ENCODE measurements at places on chromosomes 3 and 15. TPM values are rescaled to one million over a fixed set of nuclear protein-coding genes. Genes with fewer than 3 reads are reported as not detected.

The LMOD3 gene
- not detected for total RNA-seq

The TRPM1 gene
- total RNA-seq: not detected

The ADAMTSL3 gene
- total RNA-seq: not detected

The CCDC33 gene
- total RNA-seq: not detected

The SI gene
- not detected for total RNA-seq

The SAMD7 gene
- not detected for total RNA-seq

The AP3B2 gene
- total RNA-seq: not detected

The FAM107A gene
- not detected for total RNA-seq

The HRG gene
- not detected for total RNA-seq

The ABI3BP gene
- total RNA-seq: 175 TPM

The CCDC191 gene
- total RNA-seq: 4.3 TPM

- peaks cover 8% of the 10 kb centered on the region for H3K36me3 ChIP-seq
- no peaks in the 10 kb centered on the region for H3K27me3 ChIP-seq
- no peak for DNase-seq
- no peak overlapping the region for H3K27ac ChIP-seq
Measured at GRCh38 chr3:189554868-189555557, 76.2 kb upstream of the TP63 start.

- peaks cover 15% of the 10 kb centered on the region for H3K27me3 ChIP-seq
- peaks cover 31% of the 10 kb centered on the region for H3K4me1 ChIP-seq
- peak overlapping the region; percentile 12 for H3K27ac ChIP-seq
- no peaks in the 10 kb centered on the region for H3K36me3 ChIP-seq
Measured at GRCh38 chr3:160801386-160802118, 45.5 kb downstream of the PPM1L start.

DNA sequence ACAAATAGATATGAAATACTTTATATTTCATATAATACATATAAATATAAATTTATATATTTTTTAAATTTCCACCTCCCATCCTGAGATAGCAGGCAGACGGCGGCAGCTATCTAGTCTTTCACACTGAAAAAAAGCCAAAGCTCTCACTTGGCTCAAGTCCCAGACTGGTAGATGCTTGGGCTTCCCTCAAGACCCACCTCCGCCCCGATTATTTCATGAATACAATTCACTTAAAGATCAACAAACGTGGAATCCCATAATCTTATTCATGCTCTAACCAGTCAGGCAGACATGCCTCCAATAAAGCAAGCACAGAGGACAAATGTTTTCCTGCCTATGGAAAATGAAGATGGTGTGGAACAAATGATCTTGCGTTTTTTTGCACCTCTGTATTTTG, 275.9 kb upstream of the NR2F2 start:
- peaks cover 17% of the 10 kb centered on the region for H3K4me1 ChIP-seq
- DNase-seq: no peak
- H3K36me3 ChIP-seq: no peaks in the 10 kb centered on the region
- H3K27ac ChIP-seq: no peak overlapping the region
- no peaks in the 10 kb centered on the region for H3K27me3 ChIP-seq

- no peaks in the 10 kb centered on the region for H3K36me3 ChIP-seq
- peak overlapping the region; percentile 73 for H3K27ac ChIP-seq
- H3K27me3 ChIP-seq: no peaks in the 10 kb centered on the region
- no peak for DNase-seq
- peaks cover 25% of the 10 kb centered on the region for H3K4me1 ChIP-seq
Measured at GRCh38 chr3:30721314-30721634, 114.9 kb downstream of the TGFBR2 start.

DNA sequence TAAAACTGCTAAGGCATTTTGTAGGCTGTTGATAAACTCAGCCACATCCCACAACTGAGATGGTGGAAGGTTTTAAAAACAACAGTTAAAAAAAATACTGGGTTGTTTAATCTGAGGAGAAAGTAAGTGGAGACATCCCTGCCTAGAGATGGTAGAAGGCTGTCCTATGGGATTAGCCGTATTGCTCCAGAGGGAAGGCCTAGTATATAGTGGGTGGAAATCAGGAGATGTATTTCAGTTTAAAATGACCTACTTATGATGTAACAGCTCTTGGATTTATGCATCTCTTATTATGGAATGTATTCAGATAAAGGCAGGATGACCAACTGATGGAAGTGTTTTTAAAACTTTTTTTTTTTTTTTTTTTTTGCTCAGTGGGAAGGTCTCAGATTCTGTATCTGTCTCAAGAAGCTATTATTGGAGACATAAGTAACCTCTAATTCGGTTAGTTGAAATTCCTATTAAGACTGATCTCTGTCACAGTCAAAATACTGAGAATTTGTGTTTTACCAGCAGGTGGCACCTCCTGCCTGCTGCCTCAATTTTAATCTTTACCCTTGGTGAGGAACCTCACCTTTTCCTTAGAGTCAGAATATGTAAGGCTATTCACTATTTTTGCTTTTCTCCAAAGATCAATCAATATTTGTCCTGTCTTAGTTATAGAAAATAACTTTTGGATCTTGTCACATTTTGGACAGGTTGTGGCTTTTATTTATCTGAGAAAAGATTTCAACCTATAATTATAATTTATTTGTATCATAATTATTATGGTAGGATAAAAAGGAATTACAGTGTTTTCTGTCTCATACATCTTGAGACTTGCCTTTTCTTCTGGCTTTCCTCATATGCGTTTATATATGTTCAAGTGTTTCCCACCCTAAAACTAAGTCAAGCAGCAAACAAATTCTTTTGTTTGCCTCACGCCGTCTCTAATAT, 63.0 kb downstream of the VPS8 start:
- no peak overlapping the region for H3K27ac ChIP-seq
- no peak for DNase-seq
- H3K4me3 ChIP-seq: no peak overlapping the region
- H3K27me3 ChIP-seq: no peaks in the 10 kb centered on the region
- no peaks in the 10 kb centered on the region for H3K4me1 ChIP-seq
- H3K36me3 ChIP-seq: peaks cover 8% of the 10 kb centered on the region

DNA sequence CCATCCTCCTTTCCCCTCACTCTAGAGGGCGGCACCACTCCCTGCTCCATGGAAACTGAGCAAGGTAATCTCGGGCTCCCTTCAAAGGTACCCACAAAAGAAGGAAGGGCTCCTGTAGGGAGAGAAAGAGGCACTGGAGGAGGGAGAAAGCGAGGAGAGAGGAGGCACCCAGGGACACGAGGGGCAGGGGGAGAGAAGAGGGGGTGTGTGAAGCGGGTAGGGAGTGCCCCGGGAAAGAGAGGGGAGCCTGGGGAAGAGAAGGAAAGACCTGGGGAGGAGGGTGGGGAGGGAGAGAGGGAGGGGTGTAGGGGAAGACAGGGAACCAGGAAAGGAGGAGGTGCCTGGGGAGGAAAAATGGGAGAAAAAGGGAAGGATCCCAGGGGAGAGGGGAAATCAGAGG, 523 bp downstream of the VILL start:
- peaks cover 2% of the 10 kb centered on the region for H3K27me3 ChIP-seq
- no peak for DNase-seq
- peaks cover 7% of the 10 kb centered on the region for H3K4me1 ChIP-seq
- H3K36me3 ChIP-seq: no peaks in the 10 kb centered on the region
- no peak overlapping the region for H3K4me3 ChIP-seq
- H3K27ac ChIP-seq: no peak overlapping the region

GRCh38 chr3:104388619-104389018, 978.1 kb upstream of the ALCAM start:
- H3K36me3 ChIP-seq: peaks cover 3% of the 10 kb centered on the region
- peaks cover 12% of the 10 kb centered on the region for H3K4me1 ChIP-seq
- H3K27me3 ChIP-seq: no peaks in the 10 kb centered on the region
- H3K4me3 ChIP-seq: no peak overlapping the region
- no peak for DNase-seq
- peak overlapping the region; percentile 47 for H3K27ac ChIP-seq

DNA sequence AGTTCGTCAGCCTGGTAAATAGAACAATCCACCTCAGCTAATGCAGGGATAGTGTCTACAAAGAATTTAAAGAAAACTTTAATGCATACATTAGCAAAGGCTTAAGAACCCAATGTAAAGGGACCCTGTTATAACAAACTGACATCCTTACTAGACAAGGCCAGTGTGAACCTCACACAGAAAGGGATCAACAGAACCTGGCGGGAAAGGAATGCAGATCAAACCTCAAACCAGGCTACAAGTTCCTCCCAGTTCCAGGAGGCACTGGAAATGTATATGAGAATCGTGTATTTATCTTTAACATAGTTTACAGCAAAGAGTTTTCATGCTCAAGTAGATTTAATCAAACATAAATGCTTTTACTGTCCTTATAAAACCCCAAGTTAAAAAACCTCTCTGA, 37.6 kb upstream of the ATP11B start:
- no peak overlapping the region for H3K27ac ChIP-seq
- H3K36me3 ChIP-seq: no peaks in the 10 kb centered on the region
- no peak for DNase-seq
- no peaks in the 10 kb centered on the region for H3K27me3 ChIP-seq
- no peak overlapping the region for H3K4me3 ChIP-seq

GRCh38 chr3:32482693-32483092, 20.0 kb downstream of the CMTM6 start:
- no peak overlapping the region for H3K27ac ChIP-seq
- no peak overlapping the region for H3K4me3 ChIP-seq
- DNase-seq: no peak
- peaks cover 42% of the 10 kb centered on the region for H3K36me3 ChIP-seq
- no peaks in the 10 kb centered on the region for H3K27me3 ChIP-seq

- peaks cover 1% of the 10 kb centered on the region for H3K27me3 ChIP-seq
- H3K36me3 ChIP-seq: no peaks in the 10 kb centered on the region
- peak overlapping the region; percentile 95 for H3K27ac ChIP-seq
- H3K4me3 ChIP-seq: no peak overlapping the region
- H3K4me1 ChIP-seq: peaks cover 37% of the 10 kb centered on the region
Measured at GRCh38 chr15:51131596-51132290, 37.0 kb upstream of the TNFAIP8L3 start.

DNA sequence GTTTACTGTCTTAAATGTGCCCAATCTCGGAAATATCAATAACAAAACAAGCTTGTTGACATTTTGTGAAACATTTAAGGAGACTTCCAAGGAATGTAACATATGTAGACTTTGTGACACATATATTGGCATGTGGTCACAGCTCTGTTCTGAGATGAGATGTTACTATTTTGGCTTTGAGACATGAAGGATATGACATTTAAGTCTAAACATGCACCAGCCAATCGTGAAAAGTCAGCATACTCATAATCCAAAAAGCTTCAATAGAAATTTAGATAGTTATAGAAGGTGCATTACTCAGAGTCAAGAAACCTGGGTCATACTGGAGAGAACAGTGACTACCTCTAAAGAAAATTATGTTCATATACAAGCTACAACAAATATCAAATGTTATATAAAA, 13.4 kb downstream of the COMMD2 start:
- H3K36me3 ChIP-seq: peaks cover 26% of the 10 kb centered on the region
- H3K4me1 ChIP-seq: peaks cover 21% of the 10 kb centered on the region
- H3K27ac ChIP-seq: no peak overlapping the region
- no peak for DNase-seq
- no peak overlapping the region for H3K4me3 ChIP-seq

GRCh38 chr15:48580736-48581135, 64.8 kb downstream of the FBN1 start:
- H3K36me3 ChIP-seq: peaks cover 29% of the 10 kb centered on the region
- H3K4me3 ChIP-seq: no peak overlapping the region
- peaks cover 88% of the 10 kb centered on the region for H3K4me1 ChIP-seq
- H3K27ac ChIP-seq: peak overlapping the region; percentile 92
- H3K27me3 ChIP-seq: no peaks in the 10 kb centered on the region

- H3K4me3 ChIP-seq: no peak overlapping the region
- no peaks in the 10 kb centered on the region for H3K27me3 ChIP-seq
- peaks cover 54% of the 10 kb centered on the region for H3K4me1 ChIP-seq
- H3K27ac ChIP-seq: no peak overlapping the region
Measured at GRCh38 chr3:187518207-187518606, 150.0 kb downstream of the RTP4 start.

DNA sequence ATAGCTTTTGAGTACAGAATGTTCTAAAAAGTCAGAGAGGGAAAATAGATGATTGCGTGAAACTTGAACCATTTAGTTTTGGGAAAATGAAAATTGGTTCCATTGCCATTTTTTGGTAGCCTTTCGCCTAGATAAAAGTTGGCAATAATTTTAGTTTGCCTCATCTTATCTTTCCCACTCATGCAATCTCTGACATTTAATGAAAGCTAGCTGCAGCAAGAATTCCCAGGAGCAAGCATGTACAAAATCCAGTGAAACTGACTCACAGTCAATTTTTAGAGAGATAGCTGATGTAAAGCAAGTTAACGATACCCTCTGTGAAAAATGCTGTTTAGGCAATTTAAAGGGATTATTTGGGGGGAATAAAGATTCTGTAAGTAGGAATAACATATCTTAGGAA, 797.4 kb downstream of the GRM7 start:
- H3K36me3 ChIP-seq: no peaks in the 10 kb centered on the region
- H3K27me3 ChIP-seq: no peaks in the 10 kb centered on the region
- H3K4me1 ChIP-seq: no peaks in the 10 kb centered on the region
- no peak for DNase-seq

DNA sequence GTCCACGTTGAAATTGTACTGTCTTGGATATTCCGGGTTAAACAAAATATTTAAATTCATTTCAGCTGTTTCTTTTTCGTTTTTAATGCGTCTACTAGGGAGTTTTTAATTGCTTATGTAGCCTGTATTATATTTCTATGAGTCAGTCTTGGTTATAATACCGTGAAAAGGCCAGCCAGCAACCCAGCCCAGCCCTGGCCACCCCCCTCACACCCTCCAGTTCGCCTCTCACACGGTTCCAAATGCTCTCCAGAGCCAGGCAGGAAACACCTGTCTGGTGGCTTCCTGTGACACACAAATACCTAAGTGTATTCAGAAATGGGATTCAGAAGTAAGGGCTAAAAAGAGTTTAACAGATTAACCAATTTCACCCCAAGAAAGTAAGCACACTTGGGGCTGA, 4.4 kb downstream of the SH3BP5 start:
- no peak for DNase-seq
- H3K4me1 ChIP-seq: peaks cover 37% of the 10 kb centered on the region
- H3K36me3 ChIP-seq: peaks cover 2% of the 10 kb centered on the region
- no peaks in the 10 kb centered on the region for H3K27me3 ChIP-seq
- no peak overlapping the region for H3K27ac ChIP-seq
- no peak overlapping the region for H3K4me3 ChIP-seq

DNA sequence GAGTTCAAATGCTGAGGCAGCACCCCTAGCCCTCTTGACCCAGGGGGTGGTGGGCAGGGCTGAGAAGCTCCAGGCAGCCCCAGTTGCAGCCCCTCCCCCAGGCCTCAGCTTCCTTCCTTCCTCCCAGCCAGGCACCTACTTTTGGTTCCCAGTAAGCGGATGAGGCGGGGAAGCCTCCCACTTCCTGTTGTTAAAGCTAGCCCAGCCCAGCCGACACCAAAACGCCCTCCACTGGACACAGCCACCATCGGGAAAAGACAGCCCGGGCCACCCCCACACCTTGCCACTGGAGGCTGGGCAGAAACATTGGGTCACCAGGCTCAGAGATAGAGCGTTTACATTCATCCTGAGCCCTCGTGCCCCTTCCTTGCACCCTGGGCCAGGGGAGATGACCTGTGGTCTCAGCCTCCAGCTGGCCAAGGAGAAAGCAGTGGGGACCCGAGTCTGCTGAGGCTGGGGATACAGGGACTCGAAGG, 3.5 kb downstream of the DUSP7 start:
- H3K27ac ChIP-seq: peak overlapping the region; percentile 97
- peaks cover 22% of the 10 kb centered on the region for H3K36me3 ChIP-seq
- peaks cover 54% of the 10 kb centered on the region for H3K4me1 ChIP-seq
- DNase-seq: peak; percentile 88
